ENCODE measurements at places on chromosomes 6 and 20.

GRCh38 chr6:25172819-25173218, 106.4 kb upstream of the CARMIL1 start:
- peak; percentile 82 for DNase-seq

DNA sequence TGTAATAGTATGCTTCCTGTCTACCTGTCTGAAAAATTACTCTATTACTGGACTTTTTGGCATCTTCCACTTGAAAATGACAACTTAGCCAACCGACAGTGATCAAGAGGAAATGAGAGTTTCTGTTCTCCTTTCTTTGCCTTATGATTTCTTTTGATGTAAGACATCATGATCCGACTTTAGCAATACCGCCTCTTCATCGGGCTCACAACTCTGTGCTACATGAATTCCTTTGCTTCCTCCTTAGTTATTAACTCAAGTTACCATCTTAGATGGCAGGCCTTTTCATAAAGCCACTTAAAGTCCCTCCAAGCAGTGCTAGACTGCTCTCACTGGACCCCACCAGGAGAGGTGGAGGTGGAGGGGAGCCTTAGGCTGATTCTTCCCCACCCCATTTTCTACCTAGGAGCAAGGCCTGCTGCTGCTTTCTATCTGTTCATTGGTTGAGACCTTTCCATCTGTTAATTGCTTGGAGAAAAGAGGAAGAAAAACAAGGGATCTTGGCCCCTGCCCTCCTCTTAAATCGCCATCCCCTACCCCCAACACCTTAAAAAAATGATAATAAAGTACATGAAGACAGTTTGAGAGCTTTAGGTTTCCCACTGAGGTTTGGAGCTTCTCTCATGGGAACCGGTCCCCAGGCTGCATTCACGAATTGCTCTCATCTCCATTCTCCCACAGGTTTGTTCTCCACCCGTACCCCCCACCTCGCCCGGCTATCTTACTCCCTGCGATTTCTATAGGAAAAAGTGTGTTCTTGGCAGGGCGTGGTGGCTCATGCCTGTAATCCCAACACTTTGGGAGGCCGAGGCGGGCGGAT, 21.6 kb upstream of the MCM3 start:
- no peak for DNase-seq

DNA sequence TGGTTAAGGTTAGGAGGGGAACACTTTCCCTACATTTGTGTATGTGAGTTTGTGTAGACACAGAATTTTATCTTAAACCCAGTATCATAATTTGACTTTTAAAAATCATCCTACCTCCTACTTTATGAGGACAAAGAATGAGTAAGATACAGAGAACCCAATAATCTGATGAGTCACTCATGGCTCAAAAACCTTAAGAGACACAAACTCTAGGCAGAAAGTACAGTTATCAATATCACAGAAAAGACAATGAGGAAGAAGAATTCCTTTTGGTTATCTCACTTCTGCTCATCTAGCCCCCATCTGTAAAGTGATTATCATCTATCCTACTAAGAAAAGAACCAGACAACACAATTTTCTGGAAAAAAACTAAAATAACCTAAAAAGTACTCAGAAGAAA, 87.7 kb downstream of the EPB41L2 start:
- DNase-seq, result no peak

DNA sequence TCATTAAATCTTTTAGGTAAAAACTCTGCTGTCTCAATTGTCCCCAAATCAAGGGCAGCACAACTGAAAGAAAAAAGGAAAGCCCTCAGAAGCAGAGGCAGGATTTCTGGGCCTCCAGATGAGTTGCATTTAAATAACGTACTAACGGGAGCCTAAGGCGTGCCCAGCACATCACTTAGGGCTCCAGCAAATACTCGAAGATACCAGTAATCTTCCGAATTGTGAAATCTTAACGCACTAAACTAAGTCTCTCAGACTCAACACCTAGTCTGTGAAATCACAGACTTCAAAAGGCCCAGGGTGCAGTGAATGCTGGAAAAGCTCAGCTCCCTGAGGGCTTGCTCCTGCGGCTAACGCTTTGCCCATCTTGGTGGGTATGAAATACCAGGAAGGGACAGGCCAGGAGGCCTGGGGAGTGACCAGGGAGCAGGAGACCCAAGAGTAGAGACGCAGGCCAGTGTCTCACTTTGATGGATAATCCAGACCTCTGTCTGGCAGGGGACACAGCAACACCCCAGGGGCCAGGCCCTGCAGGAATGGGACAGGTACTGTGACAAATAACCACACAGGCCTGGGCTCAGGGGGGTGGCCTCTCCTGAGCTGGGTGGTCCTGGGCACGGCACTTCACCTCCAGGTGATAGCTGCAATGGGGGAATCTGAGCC, 36.4 kb downstream of the RRBP1 start:
- DNase-seq, result no peak

GRCh38 chr20:41380551-41381193, 14.1 kb upstream of the EMILIN3 start:
- DNase-seq, result no peak

DNA sequence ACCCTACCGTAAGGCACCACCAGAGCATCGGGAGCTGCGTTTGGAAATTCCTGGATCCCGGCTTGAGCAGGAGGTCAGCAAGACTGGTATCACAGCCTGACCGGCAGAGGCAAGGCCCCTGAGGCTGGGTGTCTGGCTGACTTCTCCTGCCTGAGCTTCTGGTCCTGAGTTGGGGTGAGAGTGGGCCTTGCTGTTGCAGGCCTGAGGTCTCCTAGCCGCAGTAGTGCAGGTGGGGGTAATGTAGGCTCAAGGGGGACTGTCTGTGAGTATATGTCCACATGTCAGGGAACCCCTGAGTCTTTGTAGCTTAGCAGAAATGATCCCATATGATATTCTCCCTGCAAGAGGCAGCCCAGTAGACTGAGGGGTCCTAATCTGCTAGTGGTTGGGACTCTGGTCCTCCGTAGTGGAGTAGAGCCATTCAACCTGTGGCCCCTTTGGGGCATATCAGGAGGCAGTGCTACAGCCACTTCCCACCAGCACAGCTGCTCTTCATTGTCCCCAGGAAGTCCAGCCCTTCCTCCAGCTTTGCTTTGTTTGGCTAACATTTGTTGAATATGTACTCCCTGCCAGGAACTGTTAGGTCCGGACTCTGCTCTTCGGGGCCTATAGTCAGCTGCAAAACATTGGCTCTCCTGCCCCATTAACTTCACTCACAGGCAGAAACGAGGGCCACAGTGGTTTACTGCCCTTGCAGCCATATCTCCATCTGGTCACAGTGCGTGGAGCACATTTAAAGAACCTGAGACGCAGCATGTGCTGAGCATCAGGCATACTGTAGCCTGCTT, 10.9 kb downstream of the LRRC73 start:
- DNase-seq, result no peak

GRCh38 chr20:62320581-62321354, 18.0 kb downstream of the ADRM1 start:
- no peak for DNase-seq

DNA sequence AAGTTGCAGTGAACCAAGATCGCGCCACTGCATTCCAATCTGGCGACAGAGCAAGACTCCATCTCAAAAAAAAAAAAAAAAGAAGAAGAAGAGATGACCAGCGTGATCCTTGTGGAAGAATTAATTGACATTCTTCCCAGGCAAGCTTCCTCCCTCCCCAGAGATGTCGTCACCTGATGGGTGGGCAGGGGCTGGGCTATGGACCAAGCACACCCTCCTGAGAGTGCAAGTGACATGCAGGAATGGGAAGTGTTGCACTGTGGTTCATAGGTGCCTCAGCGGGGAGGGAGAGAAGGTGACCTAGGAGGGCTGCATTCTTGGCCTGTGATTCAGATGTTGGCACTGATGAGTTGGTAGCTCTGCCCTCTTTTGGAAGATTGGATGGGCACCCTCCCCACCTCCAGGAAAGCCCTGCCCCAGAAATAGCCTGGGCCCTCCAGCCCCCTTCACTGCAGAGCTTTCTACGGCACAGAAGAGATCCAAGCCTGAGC, 37.8 kb downstream of the TAF8 start:
- peak; percentile 51 for DNase-seq

DNA sequence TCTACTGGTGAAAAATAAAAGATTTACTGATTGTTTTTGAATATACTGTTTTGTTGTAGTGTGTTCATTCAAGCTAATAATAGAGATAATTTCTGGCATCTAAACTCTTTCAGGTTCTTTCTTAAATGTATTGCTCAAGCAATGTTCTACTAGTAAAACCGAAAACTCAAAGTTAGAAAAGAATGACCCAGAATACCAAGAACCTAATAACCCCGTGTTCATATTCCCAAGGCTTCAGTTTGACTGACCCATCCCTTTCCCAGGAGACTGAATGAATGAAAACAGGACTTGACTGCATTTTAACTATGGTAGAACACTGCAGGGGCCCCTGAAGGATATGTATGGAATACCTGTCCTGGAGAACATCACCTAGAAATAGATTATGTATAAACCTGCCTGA, 375.3 kb downstream of the MAFB start:
- DNase-seq, result no peak

GRCh38 chr20:8196096-8196495, 64.0 kb downstream of the PLCB1 start:
- no peak for DNase-seq

DNA sequence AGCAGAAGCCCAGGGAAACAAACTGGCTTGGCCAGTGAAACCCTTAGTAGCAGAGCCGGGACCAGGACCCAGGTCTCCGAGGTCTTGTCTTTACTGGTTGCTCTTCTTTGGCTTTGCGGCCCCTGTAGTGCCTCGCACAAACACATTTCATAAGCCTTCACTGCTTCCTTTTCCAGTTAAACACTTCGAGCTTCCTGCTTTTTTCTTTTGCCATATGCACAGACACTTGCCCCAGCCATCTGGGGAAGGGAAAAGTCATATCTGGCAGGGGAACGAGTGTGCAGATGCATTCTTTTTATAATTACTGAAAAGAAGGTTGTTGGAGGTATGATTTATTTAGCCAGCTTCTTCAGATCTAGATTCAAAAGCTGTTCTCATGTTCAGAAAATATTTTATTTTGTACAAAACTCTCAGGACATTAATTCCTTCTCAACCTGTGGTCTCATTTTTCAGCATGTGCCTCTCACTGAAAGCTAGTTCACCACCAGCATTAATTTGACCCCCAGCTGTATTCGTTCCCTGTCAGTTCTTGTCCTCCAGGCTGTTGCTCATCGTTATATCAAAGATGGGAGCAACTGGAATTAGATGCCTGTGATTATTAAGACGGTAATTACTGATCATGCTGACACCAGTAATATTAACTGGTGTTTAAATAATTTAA, 19.2 kb downstream of the KLHL32 start:
- no peak for DNase-seq

- no peak for DNase-seq
These were observed 44.0 kb downstream of the SRPK1 start for GRCh38 chr6:35876902-35877301.

GRCh38 chr20:44231713-44232468, 15.2 kb upstream of the GDAP1L1 start:
- DNase-seq, result no peak

DNA sequence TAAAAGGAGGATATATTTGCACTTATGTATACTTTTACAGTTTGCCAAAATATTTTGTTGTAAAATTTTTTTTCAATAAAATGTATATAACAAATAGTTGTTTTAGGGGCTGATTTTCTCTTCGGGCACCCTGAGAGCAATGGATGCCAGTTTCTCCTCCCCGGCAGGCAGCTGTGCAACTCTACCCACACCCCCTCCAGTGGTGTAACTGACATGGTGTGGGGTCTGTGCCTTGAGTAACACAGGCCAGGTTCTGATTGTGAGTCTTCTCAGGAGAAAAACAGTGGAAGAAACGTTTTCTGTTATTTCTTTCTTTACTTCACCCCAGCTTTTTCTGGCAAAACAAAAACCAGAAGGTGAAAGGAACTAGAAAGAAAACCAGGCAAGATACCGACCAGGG, 6.1 kb downstream of the FOXF2 start:
- peak; percentile 70 for DNase-seq

DNA sequence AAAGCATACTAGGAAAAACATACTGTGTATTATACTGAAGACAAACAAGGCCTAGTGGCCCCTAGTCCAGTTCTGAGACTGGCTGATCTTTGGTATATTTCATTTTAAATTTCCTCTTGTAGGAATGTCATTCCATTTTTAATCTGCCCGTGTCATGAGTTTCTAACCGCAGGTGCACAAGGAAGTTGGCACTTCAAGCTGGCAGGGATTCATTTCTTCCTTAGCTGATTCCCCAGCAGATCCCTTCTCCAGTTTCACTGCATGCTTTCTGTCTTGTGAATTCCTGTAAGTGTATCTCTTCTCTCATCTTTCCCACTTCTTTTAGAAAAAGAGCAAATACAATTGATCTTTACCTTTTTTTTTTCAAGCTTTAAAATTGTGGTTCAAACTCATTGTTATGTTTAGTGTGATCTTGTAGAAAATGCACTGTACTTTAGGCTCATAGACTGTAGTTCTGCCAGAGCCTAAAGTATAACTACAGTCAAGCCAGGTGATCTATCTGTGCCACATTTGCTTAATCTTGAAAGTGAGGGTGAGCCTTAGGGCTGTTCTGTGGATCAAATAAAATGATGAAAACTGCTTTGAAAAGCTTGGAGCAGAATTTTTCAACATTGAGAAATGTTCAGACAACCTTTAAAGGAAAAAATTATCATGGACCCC, 37.0 kb downstream of the RNF217 start:
- DNase-seq, result no peak

GRCh38 chr6:32210191-32210601, 13.7 kb downstream of the NOTCH4 start:
- DNase-seq, result no peak

DNA sequence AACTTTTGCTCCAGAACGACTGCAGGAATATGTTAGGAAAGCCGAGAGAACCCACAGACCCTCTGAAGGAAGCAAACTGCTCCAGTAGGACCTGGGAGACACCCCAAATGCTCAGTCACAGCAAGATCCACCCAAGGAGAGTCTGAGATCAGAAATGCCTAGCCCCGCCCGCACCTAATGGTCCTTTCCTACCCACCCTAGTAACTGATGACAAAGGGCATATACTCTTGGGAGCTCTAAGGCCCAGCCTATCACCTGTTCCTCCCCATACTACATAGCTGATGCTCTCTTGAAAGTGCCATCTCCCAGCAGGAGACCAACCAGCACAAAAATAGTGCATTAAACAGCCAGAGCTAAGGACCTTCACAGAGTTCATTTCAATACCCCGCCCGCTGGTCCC, 67.6 kb downstream of the CD2AP start:
- DNase-seq, result no peak

- no peak for DNase-seq
These were observed 263.2 kb upstream of the NT5E start for GRCh38 chr6:85186546-85187175.

DNA sequence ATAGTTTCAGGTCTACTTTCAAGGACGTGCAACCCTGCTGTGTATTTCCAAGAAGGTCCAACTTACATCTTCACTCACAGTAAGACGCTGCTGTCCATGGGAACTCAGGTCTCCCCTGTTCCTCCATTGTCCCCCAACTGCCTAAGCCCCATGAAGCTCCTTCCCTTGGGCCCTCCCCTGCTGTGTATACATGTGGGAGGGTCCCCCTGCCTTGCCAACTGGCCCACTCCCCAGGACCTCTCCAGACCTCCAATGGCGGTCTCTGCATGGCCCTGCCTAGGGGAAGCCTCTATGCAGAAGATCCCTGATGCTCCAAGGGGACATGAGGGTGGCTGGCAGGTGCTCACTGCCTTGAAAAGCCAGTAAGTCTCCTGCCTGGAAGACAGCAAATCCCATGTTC, 186.7 kb upstream of the CST7 start:
- DNase-seq, result no peak
